Caco-2 (cell line): ENCODE measurements at places on chromosomes 1 and 21. TPM values are rescaled to one million over a fixed set of nuclear protein-coding genes. Genes with fewer than 3 reads are reported as not detected.
A peak's percentile ranks its signal among the peaks of the same experiment; 100 is the strongest.

DNA sequence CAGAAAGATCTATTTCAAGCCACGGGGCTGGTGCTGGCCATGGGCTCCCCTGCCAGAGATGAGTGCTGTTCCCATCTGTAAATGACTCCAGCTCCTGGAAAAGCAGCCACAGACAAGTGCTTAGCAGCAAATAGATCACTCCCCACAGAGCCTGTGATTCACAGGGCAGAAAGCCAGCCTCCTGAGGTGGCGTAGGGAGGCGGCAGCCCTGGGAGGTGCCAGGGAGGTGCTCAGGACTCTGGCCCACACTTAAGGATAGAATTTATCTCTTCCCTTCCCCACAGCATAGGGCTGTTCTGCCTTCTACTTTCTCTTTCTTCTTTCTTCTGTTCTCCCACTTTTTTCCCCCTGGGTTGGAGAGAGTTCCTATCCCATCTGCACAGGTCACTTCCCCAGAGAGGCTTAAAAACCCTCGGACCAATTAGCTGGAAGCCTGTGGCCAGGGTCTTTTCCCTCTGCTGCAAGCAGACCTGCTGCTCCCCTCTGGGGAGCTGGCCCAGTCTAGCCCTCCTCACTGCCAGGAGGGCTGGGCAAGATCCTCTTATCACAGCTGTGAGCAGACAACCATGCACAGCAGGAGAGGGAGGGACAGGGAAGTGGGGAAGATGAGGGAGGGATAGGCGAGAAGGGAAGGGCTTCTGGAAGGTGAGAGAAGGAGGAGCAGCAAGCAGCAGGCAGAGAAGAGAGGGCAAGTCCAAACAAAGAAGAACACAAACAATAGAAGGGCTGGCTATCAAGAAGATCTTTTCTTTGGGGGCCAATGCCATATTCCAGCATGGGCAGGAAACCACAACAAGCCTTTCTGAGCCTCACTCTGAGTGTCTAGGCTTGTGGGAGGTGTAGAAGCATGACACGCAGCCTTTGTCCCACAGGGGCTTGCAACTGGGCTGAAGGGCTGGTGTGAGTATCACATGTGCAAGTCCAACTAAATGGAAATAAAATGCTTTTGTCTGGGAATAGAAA, 41.0 kb downstream of the KCND3 start:
- DNase-seq, result no peak

- peak; percentile 3 for DNase-seq
These were observed 82.8 kb downstream of the TRIM33 start for GRCh38 chr1:114428083-114428754.

- no peak for DNase-seq
These were observed 214.5 kb downstream of the TBX15 start for GRCh38 chr1:118773656-118774055.

Gene EFNA1
- total RNA-seq, result 42.5 and 47.9 TPM in 2 replicates

Gene ZC3H12A
- 4.7 and 4.9 TPM in 2 replicates for total RNA-seq
